ENCODE measurements at places on chromosomes 3 and 15. TPM values are rescaled to one million over a fixed set of nuclear protein-coding genes. Genes with fewer than 3 reads are reported as not detected.

DNA sequence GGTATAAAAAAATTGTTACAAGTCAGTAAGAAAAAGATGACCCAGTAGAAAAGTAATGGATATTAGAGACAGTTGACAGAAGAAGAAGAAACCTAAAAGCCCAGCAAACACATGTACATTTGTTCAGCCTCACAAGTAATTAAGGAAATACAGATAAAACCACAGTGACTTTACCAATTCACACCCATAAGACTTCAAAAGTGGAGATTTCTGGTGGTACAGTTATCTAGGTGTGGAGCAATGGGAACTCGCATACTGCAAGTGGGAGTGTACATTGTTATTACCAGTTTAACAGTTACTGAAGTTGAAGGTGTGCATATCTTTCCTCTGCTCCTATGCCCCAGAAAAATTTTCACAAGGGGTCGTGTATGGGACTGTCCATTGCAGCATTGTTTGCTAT lies 18.1 kb upstream of the MAPKBP1 start:
- no peak for DNase-seq

DNA sequence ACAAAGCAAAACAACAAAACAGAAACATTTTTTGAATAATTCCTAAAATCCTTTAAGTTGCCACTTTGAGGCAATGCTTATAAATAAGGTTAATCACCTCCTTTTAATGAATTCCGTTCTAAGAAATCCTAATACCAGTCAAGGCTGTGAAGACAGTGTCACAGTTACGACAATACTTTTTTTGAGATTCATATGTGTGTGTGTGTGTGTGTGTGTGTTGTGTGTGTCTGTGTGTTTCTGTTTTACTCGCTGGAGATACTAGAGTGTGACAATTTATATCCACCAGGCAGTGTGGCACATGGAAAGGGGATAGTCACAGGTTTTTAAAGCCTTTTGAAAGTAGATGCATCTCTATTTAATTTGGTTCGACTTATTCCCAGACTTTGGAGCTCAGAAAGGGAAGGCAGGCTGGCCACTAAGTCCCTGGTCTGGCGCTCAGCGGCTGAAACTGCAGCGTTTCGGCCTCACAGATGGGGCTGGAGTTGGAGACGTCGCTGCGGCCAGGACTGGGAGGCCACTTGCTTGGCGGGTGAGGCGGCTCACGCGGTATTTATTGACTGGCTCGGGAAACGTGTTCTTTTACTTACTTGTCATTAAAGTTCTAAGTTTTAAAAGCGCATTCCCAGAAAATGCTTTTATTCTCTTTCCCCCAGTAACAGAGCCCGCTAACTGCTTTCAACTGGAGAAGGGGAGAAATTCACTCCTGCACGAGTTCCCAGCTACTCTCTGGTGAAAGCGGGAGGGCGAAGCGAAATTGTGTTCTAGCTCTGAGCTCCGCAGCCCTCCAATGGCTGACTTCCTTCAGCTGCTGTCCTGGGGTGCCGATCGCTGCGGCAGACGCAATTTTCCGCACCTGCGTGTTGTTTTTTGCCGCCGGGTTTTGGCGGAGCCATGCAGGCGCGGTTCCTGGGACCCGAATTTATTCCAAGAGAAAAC lies 13.7 kb downstream of the ZIC1 start:
- DNase-seq = no peak

PLA2G4F gene
- not detected for polyA plus RNA-seq

DNA sequence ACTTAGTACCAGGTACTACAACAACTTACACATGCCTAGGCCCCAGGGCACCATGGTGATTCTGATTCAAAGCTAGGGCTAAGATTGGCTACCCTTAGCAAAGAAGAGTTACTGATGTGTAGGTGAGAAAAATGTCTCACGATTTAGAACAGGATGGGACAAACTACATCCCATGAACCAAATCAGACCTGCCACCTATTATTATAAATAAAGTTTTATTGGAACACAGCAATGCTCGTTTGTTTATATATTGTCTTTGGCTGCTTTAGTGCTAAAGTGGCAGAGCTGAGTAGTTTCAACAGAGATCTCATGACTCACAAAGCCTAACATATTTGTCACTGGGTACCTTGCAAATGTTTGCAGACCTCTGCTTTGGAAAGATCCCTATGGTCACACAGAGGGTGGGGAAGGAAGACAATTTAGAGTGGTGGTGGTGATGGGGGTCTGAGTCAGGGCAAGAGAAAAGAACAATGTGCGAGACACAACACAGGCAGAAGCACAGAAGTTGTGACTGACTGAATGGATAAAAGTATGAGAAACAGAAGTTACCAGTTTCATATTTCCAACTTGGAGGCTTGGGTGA lies 770.6 kb upstream of the CFAP20DC start:
- peak; percentile 61 for DNase-seq

- DNase-seq = no peak
Observed at GRCh38 chr3:38562467-38562925, 66.4 kb downstream of the EXOG start.

DNA sequence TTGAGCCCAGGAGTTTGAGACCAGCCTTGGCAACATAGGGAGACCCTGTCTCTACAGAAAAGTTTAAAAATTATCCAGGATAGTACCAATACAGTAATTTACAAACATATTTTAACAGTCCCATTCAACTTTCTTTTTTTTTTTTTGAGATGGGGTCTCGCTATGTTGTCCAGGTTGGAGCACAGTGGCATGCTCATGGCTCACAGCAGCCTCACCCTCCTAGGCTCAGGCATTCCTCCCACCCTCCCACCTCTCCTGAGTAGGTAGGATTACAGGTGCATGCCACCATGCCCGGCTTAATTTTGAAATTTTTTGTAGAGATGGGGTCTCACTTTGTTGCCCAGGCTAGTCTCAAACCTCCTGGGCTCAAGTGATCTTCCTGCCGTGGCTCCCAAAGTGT lies 12.5 kb upstream of the MAP6D1 start:
- DNase-seq = no peak

DNA sequence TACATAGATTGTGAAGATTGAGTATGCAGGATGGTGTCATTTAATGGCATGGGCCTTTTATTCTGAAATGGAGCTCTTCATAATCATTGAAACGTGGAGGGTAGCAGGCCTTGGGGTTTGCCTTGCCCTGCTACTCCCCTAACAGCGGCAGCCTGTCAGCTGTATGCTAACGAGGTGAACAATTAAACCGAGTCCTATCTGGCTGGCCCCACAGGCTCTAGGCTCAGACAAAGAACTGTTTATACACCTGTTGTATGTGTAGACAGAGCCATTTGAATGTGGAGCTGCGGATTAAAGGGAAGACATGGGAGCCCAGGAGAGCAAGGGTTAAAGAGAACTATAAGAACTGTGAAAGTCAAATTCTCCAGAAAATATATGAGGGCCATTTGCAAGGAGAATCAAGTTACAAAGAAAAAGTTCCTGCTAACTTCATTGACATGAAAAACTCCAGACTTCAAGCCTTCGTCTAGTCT lies 116.7 kb upstream of the CGNL1 start:
- DNase-seq = no peak

- no peak for DNase-seq
Observed at GRCh38 chr15:98281130-98281529, 320.6 kb downstream of the ARRDC4 start.

AHSG gene
- polyA plus RNA-seq = not detected
